Stimulated activated naive CD8-positive, alpha-beta T cell treated with anti-CD3 and anti-CD28 coated beads, Interleukin-15, amount 100 ng/mL, for 72 hours (primary cell): ENCODE measurements at places on chromosomes 11 and 22.

GRCh38 chr22:17872471-17872870, 98.2 kb upstream of the BID start:
- DNase-seq, result no peak

GRCh38 chr11:62709247-62710000, 1.9 kb downstream of the GNG3 start:
- peak; percentile 93 for DNase-seq

- DNase-seq, result no peak
Observed at GRCh38 chr11:68317147-68317785, 4.9 kb downstream of the LRP5 start.

- no peak for DNase-seq
Observed at GRCh38 chr22:32708830-32709229, 92.7 kb upstream of the TIMP3 start.

DNA sequence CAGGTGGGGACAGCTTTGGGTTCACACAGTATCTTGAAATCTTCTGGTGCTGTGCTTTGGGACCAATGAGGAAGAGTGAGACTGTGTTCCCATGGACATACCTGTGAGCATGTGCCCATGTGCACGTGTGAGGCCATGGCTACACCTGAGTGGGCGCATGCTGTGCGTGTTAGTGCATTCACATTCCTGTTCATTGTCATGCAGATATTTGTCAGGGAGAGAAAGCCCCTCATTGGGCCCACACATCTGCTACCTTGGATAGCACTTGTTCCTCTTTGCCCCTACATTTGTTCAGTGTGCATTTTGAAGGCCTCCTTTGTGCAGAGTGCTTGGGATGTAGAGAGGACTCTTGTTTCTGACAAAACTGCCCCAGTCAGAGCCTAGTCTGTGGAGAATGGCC, 154.3 kb upstream of the E2F8 start:
- no peak for DNase-seq

GRCh38 chr11:109490953-109491635, 69.1 kb downstream of the C11orf87 start:
- no peak for DNase-seq

- no peak for DNase-seq
Observed at GRCh38 chr11:68214173-68215086, 1.3 kb upstream of the KMT5B start.

DNA sequence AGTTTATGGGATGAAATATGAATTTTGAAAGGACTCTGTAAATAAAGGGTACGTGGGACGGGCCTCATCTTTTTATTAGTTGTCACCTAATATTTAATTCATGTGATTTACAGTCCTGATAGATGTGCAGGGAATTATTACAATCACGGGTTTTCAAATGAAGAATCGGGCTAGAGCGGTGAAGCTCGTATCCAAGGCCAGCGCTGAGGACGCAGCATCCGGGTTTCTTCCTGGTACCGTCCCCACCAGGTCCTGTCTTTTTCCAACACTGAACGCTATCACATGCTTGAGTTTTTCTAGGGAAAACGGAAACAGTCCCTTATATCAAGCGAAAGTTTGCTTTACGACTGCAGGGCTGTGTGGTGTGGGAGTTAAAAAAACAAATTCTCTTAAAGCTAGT, 787 bp downstream of the SMDT1 start:
- no peak for DNase-seq

- no peak for DNase-seq
Observed at GRCh38 chr22:34294476-34294875, 374.2 kb upstream of the LARGE1 start.

DNA sequence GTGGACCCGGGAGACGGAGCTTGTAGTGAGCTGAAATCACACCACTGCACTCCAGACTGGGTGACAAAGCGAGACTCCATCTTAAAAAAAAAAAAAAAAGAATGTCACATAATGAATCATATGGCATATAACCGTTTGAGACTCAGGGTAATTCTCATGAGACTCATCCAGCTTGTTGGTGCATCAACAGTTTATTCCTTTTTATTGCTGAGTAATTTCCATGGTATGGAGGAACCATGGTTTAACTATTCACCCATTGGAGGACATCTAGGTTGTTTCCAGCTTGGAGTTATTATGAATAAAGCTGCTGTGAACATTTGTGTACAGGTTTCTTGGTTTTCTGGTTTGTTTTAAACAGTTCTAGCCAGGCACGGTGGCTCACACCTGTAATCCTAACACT, 25.3 kb downstream of the PPARA start:
- no peak for DNase-seq
